T1000 (cell line): ENCODE measurements at places on chromosomes 6 and 20.

DNA sequence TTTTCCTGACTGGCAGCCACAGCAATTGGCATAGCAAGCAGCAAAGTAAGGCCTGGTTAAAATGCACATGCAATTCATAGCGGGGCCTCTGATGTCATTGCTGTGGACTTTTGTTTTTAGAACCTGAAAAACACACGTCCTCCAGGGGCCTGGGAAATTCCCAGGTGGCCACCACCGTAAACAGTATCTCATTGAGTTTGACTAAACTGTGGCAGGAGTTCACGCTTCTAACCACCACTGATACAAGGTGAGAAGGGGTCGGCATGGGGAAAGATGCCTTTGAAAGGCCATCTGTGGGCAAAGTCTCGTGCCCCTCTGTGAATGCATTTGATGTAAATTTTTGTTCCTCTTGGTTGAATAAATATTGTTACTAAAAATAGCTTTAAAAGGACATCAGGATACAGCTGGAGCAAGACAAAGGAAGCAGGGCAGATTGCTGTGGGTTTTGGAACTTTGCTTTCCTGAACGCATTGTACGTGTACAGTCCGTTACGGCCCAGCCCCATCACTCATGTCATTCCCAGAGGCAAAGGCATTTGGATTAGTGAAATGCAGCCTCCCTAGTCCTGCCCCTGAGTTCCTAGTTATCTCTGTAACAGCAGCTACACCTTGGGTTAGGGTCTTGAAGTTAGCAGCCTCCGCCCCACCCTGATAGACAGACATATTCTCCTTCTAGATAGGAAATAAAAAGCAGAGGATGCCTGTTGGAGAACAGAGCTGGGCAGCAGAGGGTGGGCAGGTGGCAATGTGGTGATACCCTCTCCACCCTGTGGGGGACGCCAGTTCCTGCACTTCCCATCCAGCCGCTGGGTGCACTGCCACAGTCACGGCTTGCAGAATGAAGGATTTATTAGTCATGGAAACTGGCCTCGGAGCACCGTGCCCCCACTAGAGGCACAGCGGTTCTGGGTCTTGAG lies 80.3 kb downstream of the ZDHHC14 start:
- DNase-seq = no peak

GRCh38 chr6:65524232-65524631 lies 182.8 kb downstream of the EYS start:
- no peak for DNase-seq

- DNase-seq = no peak
These were observed 402.3 kb downstream of the NKAIN2 start for GRCh38 chr6:124205921-124206320.

DNA sequence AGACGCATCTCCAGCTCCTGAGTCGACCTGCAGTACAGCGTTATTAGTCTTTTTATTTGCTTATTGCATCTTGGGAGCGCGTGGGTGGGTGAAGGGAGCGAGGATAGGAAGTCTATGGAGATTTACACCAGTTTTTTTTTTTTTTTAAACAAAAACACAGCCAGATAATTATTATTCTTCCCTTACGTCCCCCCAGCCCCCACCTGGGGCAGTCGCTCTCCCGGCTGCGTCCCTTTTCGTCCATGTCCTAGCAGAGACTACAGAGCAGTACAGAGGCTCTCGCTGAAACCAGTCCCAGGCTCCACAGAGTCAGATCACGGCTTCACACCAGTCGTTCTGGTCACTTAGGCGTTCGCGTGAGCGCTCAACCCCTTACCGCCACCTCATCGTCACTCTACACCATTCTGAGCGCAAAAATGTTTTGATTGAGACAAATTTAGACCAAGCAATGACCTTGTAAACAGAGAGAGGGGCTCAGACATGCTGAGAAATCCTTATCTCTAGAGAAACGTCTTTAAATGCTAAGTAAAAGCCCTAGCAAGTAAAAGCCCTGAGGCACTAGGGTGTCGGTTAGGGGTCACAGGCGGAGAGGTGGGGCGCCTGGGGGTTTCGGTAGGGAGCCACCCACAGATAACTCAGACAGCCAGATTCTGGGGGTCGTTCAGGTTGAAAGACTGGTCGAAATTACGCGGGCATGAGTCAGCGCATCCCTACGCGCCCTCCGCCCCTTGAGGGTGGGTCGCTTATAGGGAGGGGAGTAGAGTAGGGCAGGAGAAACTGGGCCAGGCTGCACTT lies 975 bp upstream of the PPT2 start:
- peak; percentile 45 for DNase-seq

DNA sequence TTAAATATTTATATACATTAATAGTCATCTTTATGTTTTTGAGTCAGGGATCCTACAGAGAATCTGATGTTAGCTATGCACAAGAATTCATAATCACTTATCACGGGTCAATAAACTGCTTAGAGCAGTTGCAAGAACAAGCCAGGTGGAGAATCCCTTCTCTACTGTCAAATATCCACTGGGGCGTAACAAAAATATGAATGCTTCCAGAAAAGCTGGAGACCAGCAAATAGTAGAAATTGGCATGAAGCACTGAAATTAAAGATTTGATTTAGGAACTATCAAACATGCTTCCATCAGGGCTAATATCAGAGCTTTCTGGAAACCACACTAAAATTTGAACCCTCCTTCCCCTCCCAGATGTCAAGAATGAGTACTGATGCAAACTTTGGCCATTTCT lies 37.3 kb downstream of the ADGRG6 start:
- DNase-seq = no peak

- no peak for DNase-seq
These were observed 110.3 kb upstream of the BTBD3 start for GRCh38 chr20:11807054-11808048.

GRCh38 chr20:50834599-50835005 lies 39.7 kb downstream of the BCAS4 start:
- no peak for DNase-seq

GRCh38 chr6:56988145-56988544 lies 33.2 kb downstream of the BEND6 start:
- no peak for DNase-seq

DNA sequence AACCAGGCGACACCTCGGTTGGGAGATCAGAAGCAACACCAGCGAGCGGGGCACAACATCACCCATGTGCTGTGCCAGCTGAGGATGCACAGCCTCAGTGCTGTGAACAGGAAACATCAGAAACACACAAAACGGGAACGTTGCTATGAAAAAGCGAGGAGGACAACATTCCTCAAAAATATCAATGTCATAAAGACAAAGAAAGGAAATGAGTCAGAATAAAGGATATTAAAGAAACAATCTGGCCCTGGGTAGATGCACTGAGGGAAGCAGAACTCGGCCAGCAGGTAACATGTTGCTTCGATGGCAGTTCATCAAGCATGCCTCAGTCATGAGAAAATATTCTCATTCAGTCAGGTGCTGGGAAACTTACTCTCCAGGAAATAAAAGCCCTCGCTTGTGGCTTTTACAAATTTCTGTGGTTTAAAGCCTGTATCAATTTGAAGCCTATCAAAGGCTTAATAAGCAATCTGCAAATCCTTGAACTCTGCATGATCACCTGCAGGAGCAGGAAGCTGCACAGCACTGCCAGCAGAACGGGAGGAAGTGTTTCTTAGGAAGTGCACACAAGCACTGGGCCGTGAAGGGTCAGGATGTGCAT lies 77.5 kb downstream of the GINS1 start:
- DNase-seq = no peak

- DNase-seq = no peak
These were observed 14.2 kb upstream of the FOXC1 start for GRCh38 chr6:1595271-1596087.

GRCh38 chr6:92460133-92460532 lies 959.2 kb downstream of the EPHA7 start:
- DNase-seq = no peak

DNA sequence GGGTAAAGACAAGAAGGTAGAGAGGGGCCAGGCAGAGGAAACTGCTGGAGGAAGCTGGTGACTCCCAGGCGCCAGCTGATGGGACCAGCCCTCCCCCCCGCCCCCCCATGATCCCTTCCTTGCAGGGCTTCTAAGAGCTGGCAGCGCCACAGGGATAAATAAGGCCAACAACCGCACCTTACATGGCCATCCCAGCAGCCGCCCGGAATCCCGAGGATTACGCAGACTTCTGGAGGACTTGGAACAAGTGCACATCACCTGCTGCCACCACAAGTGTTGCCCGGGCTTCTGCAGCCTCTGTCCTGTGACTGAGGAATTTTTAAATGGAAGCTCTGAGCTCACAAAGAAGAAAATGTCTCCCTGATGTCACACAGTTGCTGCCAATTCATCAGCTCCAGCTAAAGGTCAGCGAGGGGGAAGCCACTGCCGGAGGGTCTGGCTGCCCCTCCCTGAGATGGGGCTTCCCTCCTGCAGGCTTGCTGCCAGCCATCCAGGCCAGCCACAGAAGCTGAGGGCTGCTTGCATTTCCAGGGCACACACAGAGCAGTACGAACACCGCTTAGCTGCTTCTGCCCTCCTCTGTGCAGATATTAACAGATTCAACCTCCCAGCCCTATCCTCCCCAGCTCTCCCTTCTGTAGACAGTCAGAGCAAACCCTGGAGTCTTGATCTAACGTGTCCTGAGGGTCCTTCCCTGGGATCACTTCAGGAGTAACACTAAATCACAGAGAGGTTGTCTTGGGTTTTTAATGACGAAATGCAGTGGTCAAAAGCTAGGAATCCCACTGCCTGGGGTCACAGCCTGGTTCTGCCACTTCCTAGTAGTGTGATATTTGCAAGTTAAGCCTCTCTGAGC lies 38.6 kb upstream of the PIM1 start:
- DNase-seq = no peak

GRCh38 chr20:50583442-50584150 lies 73.4 kb downstream of the PTPN1 start:
- DNase-seq = no peak

DNA sequence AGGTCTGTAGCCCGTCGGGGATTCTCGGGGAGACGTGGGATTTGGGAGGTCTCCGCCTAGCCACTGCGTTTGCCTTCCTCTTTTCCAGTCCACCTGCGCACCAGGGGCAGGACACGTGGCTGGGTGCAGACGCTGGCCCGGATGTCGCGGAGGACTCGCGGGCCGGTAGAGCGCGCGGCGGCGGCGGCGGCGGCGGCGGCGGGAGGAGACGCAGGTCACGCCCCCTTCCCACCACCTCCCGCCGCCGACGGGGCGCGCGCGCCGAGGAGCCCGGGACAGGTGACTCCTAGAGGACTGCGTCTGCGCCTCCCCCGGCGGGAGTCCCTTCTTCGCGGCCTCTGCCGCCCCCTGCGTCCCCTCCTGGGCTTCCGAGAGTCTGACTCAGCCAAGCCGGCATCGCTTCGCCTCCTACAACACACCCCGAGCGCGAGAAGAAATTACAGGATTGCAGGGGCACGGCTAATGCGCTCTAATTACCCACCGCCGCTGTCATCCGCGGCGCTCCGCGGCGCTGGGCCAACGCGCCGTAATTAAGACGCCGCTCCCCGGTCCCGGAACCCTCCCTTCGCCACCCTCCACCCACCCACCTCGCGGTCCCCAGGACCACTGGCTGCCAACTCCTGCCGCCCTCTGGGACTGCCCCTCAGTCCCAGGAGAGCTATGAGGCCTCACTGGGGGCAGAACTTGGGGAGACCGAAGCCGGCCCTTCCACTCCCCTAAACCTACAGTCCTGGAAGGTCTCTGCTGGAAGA lies 124.5 kb downstream of the MRPL14 start:
- peak; percentile 42 for DNase-seq

- no peak for DNase-seq
These were observed 231.9 kb downstream of the LAMA2 start for GRCh38 chr6:129114636-129115391.

DNA sequence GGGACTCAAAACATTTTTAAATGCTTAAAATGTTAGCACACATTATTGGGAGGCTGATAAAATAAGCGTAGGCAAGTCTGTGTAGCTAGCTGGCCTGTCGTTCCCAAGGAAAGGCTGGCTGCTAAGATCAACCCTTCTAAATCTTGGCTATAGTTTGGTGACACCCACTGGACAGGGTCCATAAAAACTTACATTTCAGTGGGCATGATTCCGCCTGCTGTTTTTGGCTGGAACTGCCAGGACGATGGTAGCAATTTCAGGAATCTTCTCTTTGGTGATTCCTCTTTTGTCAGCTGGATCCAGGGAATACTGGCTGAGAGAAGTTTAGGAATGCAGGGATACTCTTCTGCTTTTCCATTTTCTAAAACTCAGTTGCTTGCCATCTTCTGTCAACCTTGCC lies 162.2 kb downstream of the NKAIN2 start:
- no peak for DNase-seq

DNA sequence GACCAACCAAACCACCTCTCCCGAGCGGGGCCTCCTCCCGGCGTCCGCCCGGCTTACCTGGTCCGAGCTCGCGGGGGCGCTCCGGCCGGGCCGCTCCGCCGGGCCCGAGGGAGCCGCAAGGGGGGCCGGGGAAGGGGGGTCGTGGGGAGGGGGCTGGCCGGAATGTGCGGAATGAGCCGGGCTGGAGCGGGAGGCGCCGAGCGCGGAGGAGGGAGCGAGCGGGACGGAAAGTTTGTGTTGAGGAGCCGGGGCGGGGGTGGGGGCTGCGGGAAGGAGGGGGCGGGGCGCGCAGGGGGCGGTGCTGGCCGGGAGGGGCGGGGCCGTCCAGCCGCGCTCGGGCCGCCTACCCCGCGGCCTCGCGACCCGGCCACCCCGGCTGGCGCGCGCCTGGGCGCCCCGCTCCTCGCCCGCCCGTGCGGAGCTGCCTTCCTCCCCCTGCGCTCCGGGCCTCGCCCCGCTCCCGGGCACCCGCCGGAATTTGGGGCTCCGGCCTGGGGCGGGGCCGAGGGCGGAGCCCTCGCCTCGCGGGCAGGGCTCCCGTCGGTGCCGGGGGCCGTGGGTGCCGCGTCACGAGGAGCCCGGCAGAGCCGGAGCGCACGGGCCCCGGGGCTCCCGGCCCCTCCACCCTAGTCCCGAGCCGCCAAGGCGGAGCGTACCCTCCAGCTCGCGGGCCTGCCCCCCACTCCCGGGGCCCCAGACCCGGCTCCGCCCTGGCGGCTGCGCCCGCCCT lies at the start of gene TEAD3:
Gene TEAD3 (minus strand): TSS at position 239 of the 730 bp plus-strand sequence.
- peak; percentile 63 for DNase-seq

DNA sequence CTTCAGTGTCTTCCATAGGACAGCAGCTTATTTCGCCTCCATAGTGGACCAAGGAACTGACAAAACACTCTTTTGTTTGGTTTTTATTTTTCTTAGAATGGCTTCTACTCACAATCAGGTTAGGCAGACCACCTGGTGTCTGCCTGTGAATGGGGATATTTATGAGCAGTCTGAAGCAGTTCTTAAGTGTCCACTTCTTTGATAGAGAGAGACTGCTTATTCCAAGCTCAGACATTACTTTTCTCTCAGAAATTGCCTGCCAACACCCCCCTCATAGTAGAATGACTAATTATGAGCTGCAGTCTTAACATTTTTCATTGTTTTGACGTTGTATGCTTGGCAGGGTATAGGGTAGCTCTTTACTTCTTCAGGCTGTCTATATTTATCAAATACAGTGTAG lies 174.7 kb downstream of the ZFAND3 start:
- no peak for DNase-seq

- DNase-seq = no peak
These were observed 353.4 kb downstream of the PTPRT start for GRCh38 chr20:42836339-42836738.

DNA sequence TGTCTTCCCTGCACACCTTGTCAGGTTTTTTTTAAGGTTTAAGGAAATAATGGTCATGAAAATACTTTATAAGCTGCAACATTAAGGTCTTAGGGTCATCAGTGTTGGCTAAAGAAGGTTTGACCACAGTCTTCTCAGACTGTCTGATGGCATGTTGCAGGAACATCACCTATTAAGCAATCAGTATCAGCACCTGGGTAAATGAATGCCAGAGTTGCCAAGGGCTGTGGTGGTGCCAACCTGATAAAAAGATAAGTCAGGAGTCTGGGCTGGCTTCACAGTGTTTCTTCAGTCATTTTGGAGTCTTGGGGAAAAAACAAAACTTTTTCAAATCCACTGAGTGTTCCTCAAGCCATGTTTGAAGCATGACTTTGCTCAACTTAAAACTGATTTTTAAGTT lies 61.5 kb upstream of the VSTM2L start:
- DNase-seq = no peak

- DNase-seq = no peak
These were observed 41.3 kb upstream of the PLCB4 start for GRCh38 chr20:9027626-9028025.
